ENCODE measurements at places on chromosomes 16 and 17. TPM values are rescaled to one million over a fixed set of nuclear protein-coding genes. Genes with fewer than 3 reads are reported as not detected.

Gene CCDC182
- not detected for total RNA-seq

Gene MT1G
- not detected for total RNA-seq

Gene PRSS22
- total RNA-seq = not detected

DNA sequence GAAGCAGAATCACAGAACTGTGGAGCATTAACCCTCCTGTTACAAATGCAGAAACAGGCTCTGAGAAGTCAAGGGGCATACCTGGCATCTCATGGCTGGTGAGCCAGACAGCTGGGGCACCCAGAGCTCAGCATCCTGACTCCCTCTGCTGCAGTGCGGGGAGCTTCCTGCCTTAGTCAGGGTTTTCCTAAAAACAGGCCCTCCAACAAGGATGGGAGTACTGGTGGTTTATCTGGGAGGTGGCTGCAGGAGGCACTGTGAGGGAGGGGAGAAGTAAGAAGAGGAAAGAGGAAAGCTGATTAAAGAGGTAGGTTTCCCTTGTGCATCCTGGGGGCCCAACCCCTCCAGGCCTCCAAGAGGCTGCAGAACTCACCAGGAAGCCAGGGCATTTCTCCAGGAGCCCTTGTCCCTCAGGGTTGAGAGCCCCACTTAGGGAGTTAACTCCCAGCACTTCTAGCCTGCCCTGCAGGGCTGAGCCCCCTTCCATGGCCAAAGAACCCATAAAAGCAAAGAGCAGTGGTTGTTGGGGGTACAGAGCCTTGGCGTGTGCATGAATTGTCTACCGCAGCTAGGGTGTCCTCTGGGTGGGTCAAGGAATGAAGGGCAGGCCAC lies 261.5 kb upstream of the RPL38 start:
- DNase-seq = no peak

DNA sequence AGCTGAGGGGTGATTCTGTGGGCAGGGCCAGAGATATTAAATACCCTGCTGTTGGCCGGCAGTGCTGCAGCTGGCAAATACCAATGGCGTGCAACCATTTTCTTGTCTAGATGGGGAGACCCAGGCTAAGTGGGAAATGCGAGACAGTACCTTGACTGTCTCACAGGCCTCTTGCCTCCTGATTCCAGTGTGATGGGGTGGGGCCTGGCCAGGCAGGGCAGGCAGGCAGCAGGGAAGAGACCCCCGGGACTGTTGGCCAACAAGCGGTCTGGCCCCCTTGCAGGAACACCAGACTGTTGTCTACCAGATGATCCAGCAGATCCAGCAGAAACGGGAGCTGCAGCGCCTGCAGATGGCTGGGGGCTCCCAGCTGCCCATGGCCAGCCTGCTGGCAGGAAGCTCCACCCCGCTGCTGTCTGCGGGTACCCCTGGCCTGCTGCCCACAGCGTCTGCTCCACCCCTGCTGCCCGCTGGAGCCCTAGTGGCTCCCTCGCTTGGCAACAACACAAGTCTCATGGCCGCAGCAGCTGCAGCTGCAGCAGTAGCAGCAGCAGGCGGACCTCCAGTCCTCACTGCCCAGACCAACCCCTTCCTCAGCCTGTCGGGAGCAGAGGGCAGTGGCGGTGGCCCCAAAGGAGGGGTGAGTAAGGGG lies 5.7 kb upstream of the CISD3 start:
- DNase-seq = no peak

- DNase-seq = no peak
These were observed 1336.6 kb upstream of the CDH8 start for GRCh38 chr16:63372815-63373214.

- DNase-seq = no peak
These were observed 40.3 kb downstream of the CBFA2T3 start for GRCh38 chr16:88936556-88937205.

DNA sequence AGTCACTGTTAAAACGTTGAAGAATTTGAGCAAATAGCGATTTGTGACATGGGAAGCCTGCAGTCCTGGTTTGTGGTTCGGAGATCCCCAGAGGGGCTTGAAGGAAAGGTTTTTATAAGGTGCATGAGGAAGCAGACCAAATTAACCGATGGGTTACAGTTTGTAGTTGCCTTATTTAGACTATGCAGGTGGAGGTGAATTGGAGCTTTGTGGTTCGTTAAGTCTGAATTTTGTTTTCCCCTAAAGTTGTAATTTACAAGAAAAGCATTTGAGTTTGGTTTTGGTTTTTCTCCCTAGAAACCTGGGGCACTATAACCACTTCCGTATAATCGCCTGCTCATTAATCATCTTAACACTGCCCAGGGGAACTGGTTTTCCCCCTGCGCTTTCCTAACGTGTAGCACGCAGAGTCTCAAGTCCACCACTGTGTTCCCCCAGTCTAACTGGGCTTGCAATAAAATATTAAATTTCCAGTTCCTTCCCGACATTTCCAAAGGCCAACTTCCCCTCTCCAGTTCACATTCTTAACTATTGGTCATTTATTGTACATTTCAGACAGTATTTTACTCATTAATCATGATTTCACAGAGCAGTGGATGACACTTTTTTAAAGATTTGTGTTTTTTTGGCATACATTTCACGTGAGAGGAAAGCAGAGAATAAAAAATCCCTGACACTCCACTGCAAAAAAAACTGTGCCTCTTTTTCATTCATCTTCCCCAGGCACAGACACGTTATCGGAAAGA lies 932 bp downstream of the ZNF267 start:
- no peak for DNase-seq

Measured in thoracic aorta (tissue), 2 donors.